NCI-H446 (cell line): ENCODE measurements at places on chromosomes 11 and 22.

DNA sequence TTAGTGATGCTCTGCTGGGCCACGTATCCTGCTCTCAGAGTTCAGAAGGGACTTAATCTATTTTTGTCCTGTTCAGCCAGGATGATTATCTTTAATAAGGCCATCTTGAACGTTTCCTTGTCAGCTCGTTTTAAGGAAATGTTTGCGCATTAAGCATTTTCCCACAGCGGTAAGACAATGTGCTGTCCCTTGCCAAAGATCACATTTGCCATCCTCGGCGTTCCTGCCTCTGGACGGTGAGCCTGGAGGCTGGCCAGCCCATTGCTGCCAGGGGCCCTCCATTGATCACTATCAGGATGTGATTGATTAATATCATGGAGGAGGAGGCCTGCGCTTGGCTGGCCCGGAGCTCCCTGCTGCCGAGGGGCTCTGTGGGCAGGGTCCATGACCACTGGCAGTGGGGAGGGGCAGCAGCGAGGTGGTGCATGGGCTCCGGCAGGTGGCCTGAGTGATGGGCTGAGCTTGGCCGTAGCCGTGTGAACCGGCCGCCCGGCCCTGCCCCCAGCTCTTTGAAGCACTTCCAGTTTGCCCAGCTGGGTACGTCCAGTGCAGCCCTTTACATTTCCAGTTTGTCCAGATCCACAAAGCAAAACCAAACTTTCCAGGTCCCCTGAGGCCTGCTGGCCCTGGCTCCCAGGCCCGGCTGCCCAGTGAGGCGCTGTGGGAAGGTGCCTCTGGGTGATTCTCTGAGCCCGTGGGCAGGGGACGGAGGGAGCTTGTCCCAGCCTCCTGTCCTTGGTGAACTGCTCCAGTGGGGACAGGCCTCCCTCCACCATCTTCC, 49.5 kb upstream of the SMIM38 start:
- no peak for DNase-seq

GRCh38 chr11:97414801-97415200, 1025.0 kb downstream of the JRKL start:
- no peak for DNase-seq

GRCh38 chr11:119743006-119743405, 14.0 kb upstream of the NECTIN1 start:
- DNase-seq, result no peak

- DNase-seq, result no peak
Measured at GRCh38 chr11:67429038-67429668, 859 bp downstream of the RPS6KB2 start.

GRCh38 chr11:44408711-44409470, 99.0 kb upstream of the ALX4 start:
- no peak for DNase-seq

DNA sequence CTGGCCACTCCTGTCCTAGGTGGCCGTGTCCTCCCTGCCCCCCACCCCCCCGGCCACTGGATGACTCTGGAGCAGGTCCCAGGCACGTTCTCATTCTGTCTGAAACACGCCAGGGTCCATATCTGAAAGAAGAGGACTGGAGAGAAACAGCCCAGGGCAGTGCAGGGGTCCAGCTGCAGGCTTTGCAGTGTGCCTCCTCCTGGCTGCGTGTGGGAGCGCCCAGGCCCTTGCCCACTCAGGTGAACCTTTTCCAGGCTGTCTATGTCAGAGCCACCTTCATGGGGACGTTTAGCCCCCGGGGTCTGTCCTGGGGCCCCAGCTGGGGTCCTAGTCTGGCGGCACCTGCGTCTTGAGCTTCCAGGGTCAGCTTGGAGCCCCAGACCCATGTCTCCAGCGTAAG, 15.6 kb downstream of the GRAMD4 start:
- DNase-seq, result no peak

DNA sequence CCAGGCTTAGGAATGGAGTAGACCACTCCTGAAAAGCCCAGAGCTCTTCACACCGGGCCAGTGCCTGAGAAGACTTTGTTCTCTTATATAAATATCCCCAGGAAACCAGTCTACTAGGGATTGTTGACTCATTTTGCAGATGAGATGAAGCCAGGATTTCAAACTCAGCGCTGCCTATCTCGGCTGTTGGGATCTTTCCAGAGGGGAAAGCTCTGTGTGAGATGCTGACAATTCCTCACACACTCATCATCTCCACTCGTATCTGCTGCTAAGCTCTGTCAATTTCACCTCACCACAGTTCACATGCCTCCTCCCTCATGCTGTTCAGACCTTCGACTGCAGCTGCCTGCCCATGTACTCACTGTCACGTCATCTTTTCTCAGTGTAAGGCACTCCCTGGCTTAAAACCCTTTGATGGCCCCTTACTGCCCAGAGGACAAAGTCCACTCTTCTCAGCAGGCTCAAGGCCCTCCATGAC, 12.5 kb downstream of the USH1C start:
- DNase-seq, result no peak
